ENCODE measurements at places on chromosomes 5 and 9.

DNA sequence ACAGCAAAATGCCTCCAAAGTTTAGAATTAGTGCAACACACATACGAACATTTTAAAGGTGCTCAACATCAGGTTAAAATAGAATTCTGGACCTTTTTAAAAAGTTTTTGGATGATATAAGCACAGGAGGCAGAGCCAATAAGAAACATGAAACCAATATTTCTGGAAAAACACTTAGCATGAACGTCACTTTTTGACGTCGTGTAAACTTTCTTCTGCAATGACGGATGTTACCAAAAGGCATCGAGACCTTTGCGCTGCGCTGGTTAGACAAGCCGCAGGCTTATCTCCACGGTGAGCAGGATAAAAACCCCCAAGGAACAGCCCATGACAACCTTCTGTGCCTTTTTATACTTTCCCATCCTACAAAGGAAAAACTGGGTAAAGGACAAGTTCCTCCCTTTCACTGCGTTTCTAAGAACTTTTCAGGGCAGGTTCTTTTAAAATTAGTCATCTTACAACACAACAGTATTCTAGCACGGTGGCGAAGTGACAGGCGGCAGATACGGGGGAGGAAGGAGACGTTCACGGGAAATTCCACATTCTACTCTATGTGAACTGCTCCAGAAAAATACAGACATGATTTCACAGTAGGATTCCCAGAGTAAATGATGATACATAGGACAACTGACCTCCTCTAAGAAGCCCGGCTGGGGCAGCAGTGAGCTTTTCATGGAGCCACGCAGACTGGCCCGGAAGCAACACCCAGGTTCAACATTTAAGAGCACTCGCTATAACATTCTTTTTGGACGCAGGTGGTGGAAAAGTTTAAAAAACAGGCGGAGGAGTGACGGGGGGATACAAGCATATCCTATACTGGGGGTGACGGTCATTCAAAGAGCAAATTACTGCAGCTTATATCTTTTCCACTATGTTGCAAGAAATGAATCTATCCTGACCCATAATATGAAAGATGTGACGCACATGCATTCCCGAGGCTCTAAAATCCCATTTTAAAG is 52.4 kb downstream of the USP20 start:
- H3K27me3 ChIP-seq = no peaks in the 10 kb centered on the region
- peak overlapping the region; percentile 90 for H3K4me3 ChIP-seq
- H3K36me3 ChIP-seq = peaks cover 52% of the 10 kb centered on the region
- peak; percentile 7 for ATAC-seq
- H3K4me1 ChIP-seq = peaks cover 90% of the 10 kb centered on the region
- peak overlapping the region; percentile 97 for H3K27ac ChIP-seq

GRCh38 chr5:124921694-124922093 is 175.3 kb upstream of the ZNF608 start:
- H3K27me3 ChIP-seq = no peaks in the 10 kb centered on the region
- no peak for ATAC-seq
- H3K27ac ChIP-seq = no peak overlapping the region
- H3K36me3 ChIP-seq = no peaks in the 10 kb centered on the region

DNA sequence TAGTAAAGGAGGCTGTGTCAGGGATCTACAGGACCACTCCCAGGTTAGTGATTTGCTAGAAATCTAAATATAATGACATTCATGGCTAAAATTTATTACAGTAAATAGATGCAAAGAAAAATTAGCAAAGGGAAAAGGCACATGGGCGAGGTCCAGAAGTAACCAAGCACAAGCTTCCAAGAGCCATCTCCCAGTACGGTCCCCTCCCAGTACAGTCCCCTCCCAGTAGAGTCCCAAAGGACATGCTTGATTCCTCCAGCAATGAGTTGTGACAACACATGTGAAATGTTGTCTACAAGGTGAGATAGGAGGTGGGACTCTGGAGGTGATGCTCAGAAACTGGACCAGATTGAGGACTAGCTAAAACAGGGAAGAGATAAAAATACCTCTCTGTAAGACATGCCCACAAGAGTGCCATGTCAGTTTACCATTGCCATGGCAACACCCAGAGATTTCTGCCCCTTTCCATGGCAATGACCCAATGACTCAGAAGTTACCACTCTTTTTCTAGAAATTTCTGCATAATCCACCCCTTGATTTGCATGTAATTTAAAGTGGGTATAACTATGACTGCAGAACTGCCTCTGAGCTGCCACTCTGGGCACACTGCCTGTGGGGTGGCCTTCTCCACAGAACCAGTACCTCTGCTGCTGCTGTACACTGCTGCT is 27.9 kb upstream of the CEMIP2 start:
- no peaks in the 10 kb centered on the region for H3K27me3 ChIP-seq
- ATAC-seq = no peak
- peaks cover 71% of the 10 kb centered on the region for H3K4me1 ChIP-seq
- peak overlapping the region; percentile 66 for H3K27ac ChIP-seq

GRCh38 chr5:54889826-54890225 is 95.6 kb downstream of the ESM1 start:
- no peaks in the 10 kb centered on the region for H3K36me3 ChIP-seq
- H3K27ac ChIP-seq = no peak overlapping the region
- no peak overlapping the region for H3K4me3 ChIP-seq
- peaks cover 86% of the 10 kb centered on the region for H3K27me3 ChIP-seq
- no peak for ATAC-seq

DNA sequence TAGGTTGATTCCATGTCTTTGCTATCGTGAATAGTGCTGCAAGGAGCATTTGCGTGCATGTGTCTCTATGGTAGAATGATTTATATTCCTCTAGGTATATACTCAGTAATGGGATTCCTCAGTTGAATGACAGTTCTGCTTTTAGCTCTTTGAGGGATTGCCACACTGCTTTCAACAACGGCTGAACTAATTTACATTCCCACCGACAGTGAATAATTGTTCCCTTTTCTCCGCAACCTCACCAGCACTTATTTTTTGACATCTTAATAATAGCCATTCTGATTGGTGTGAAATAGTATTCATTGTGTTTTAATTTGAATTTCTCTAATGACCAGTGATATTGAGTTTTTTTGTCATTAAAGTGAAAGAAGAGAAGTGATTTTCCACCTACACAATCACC is 18.5 kb downstream of the IFNA5 start:
- H3K36me3 ChIP-seq = no peaks in the 10 kb centered on the region
- H3K4me3 ChIP-seq = no peak overlapping the region
- H3K27ac ChIP-seq = no peak overlapping the region
- ATAC-seq = no peak
- H3K4me1 ChIP-seq = no peaks in the 10 kb centered on the region

- H3K27ac ChIP-seq = no peak overlapping the region
- H3K4me3 ChIP-seq = no peak overlapping the region
- H3K27me3 ChIP-seq = peaks cover 45% of the 10 kb centered on the region
- no peaks in the 10 kb centered on the region for H3K36me3 ChIP-seq
- peaks cover 20% of the 10 kb centered on the region for H3K4me1 ChIP-seq
Observed at GRCh38 chr5:69497006-69497520, 4.5 kb downstream of the OCLN start.

DNA sequence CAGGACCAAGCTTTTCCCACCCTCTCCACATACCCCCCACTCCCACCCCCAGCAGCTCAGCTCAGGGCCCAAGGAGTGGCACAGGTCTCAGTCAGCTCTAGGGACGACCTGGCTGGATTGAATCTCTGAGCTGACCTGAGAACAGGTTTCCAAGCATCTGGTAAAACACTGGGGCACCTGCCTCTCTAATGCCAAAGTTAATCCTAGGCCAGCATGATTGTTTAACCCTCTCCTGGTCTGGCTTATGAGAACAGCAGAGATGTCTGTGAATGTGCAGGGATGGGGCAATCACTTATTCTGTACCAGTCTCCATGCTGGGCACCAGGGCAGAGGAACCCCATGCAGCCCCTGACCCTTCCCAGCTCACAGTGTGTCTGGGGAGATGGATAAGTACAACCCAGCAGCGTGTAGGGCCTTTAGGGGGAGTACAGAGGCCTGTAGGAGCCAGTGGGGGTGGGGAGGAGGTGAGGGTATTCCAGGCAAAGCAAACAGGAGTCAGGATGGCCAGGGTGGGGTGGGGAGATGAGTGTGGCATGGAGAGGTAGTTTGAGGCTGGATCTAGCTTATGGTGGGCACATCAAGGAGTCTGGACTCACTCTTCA is 678 bp upstream of the KIF12 start:
- H3K27me3 ChIP-seq = peaks cover 58% of the 10 kb centered on the region
- H3K4me1 ChIP-seq = peaks cover 17% of the 10 kb centered on the region
- peaks cover 5% of the 10 kb centered on the region for H3K36me3 ChIP-seq
- H3K4me3 ChIP-seq = no peak overlapping the region
- ATAC-seq = no peak

GRCh38 chr5:873328-873727 is 19.3 kb downstream of the BRD9 start:
- H3K27me3 ChIP-seq = no peaks in the 10 kb centered on the region
- H3K36me3 ChIP-seq = peaks cover 89% of the 10 kb centered on the region
- ATAC-seq = peak; percentile 87
- no peak overlapping the region for H3K4me3 ChIP-seq
- H3K4me1 ChIP-seq = peaks cover 12% of the 10 kb centered on the region

- peaks cover 8% of the 10 kb centered on the region for H3K4me1 ChIP-seq
- no peak for ATAC-seq
- H3K27ac ChIP-seq = no peak overlapping the region
Observed at GRCh38 chr5:33231214-33231710, 209.5 kb upstream of the TARS1 start.

DNA sequence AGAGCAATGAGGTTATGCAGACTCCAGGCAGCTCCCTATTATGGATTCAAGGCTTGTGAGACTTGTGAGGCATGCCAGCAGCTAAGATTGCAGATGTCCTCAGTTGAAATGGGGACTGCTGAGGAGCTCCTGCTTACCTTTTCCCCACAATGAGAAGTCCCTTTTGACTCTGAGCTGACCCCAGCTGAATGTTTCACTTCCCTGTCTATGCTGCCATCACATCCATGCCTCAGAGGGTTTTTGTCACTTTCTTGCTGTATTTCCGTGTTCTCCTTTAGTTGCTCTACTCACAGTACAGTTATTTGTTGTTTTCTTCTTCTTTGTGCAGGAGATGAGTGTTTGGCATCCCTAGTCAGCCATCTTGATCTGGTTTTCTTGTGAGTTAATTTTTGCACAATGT is 18.8 kb upstream of the OR2S2 start:
- ATAC-seq = peak; percentile 91
- peaks cover 20% of the 10 kb centered on the region for H3K36me3 ChIP-seq
- no peak overlapping the region for H3K27ac ChIP-seq
- H3K27me3 ChIP-seq = peaks cover 88% of the 10 kb centered on the region

GRCh38 chr5:59065554-59065953 is 482.7 kb downstream of the RAB3C start:
- no peaks in the 10 kb centered on the region for H3K36me3 ChIP-seq
- H3K27me3 ChIP-seq = no peaks in the 10 kb centered on the region
- no peaks in the 10 kb centered on the region for H3K4me1 ChIP-seq
- ATAC-seq = no peak
- no peak overlapping the region for H3K27ac ChIP-seq

DNA sequence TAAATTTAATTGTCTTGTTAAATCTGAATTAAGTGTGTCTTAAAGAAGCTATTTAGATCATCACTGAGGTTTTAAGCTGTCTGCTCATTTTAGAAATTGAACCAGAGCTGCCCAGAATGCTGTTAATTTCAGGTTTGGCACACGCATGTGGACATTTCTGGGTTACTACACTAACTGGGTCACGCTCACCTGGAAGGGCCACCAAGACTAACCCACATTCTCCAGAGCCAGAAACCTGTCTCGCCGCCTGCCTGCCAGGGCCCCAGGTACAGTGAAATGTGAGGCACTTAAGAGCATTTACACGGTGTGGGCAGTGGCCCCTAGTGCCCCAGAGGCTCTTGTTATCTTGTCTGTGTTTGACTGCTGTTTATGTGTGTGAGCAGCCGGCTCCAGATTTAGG is 46.6 kb downstream of the ATP10B start:
- no peak overlapping the region for H3K4me3 ChIP-seq
- no peak for ATAC-seq
- no peak overlapping the region for H3K27ac ChIP-seq
- H3K36me3 ChIP-seq = no peaks in the 10 kb centered on the region
- no peaks in the 10 kb centered on the region for H3K27me3 ChIP-seq

DNA sequence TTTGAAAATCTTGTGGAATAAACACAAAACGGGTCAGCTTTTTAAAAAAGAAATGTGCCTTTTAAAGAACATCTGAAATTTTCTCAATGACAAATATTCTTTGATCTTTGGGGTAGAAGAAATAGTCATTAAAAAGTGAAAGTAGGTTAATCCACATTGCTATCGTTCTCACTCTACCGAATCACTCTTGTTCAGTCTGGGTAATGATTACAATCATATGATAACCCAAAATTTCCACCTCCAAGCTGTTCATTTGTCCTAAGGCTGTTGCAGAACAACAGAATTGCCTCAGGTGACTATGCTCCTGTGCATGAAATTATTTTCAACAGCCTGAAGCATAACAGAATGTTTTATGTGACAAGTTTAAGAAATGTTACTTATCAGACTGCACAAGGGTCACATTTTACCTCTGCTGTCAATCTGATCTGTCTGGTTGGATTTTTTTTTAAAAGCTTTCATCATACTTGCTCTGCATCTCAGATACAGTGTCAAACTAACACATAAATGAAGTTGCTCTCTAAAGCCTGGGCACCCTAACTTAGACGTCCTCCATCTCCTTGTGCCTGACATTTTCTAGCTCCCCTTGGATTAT is 227.3 kb downstream of the LURAP1L start:
- no peaks in the 10 kb centered on the region for H3K4me1 ChIP-seq
- H3K36me3 ChIP-seq = no peaks in the 10 kb centered on the region
- H3K27me3 ChIP-seq = no peaks in the 10 kb centered on the region
- ATAC-seq = no peak
- H3K27ac ChIP-seq = no peak overlapping the region

GRCh38 chr9:34993502-34994259 is 4.1 kb downstream of the DNAJB5 start:
- peaks cover 55% of the 10 kb centered on the region for H3K4me1 ChIP-seq
- H3K36me3 ChIP-seq = peaks cover 13% of the 10 kb centered on the region
- H3K27me3 ChIP-seq = peaks cover 9% of the 10 kb centered on the region
- peak overlapping the region; percentile 14 for H3K4me3 ChIP-seq
- peak overlapping the region; percentile 63 for H3K27ac ChIP-seq

- no peak overlapping the region for H3K4me3 ChIP-seq
- peaks cover 22% of the 10 kb centered on the region for H3K4me1 ChIP-seq
- H3K27me3 ChIP-seq = peaks cover 28% of the 10 kb centered on the region
- no peak overlapping the region for H3K27ac ChIP-seq
- ATAC-seq = no peak
Observed at GRCh38 chr9:122337556-122337929, 33.3 kb upstream of the PTGS1 start.

DNA sequence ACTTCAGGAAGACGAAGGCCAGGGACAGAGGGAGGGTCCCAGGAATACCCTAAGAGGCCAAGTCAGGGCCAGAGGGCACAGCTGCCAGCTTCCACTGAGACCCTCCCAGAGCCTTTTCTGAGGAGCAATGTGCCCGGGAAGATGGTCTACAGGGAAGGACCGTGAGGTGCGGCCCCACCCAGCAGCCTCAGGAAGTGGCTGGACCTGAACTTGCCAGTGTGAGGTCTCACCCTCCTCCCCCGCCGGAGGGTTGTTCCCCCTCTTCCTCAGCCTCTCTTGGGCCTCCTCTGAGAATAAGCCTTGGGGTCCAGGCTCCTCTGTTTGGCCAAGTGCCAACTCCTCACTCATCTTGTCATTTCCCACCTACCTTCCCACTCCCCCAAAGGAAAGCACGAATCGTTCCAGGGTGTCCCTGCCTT is 13.4 kb upstream of the SLC25A51 start:
- peaks cover 7% of the 10 kb centered on the region for H3K4me1 ChIP-seq
- H3K27me3 ChIP-seq = no peaks in the 10 kb centered on the region
- no peaks in the 10 kb centered on the region for H3K36me3 ChIP-seq
- no peak overlapping the region for H3K4me3 ChIP-seq

All from stimulated activated memory B cell treated with anti-CD40 and anti-IgM and Interleukin-4, amounts not matched to agents 10 μg/mL and 1 μg/mL and 100 μg/mL, for 72 hours (primary cell).